ENCODE measurements at places on chromosomes 7 and 10. TPM values are rescaled to one million over a fixed set of nuclear protein-coding genes. Genes with fewer than 3 reads are reported as not detected.

DNA sequence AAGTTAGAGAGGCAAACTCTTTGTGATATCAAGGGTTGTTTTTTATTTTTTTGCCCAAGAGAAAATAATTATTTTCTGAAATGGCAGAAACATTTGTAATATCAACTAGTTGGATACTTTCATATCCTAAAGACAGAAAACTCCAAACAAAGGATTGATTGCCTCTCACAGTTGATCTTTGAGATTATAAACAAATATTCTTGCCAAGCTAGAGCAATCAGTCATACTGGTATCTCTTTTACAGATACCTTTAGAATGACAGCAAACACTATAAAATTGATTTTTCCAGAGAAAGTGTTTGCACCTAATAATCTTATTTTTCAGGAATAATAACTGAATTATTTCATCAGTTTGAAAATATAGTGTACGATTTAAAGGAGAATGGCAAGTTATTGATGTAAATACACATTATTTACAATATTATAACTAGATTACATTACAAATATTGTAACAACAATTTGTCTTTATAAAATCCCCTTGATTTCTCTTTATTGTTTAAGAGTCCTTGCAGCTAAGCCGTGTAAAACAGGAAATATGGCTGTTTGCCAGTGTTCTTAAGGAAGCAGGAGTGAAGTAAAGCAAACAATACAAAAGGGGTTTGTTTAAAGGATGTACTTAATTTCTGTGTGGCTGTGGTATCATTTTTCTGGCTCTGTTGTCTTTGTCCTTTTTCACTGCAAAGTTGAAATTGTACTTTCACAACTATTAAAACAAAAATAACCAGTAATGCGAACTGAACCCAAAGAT lies 58.4 kb downstream of the MAPK8 start:
- DNase-seq: peak; percentile 85

DNA sequence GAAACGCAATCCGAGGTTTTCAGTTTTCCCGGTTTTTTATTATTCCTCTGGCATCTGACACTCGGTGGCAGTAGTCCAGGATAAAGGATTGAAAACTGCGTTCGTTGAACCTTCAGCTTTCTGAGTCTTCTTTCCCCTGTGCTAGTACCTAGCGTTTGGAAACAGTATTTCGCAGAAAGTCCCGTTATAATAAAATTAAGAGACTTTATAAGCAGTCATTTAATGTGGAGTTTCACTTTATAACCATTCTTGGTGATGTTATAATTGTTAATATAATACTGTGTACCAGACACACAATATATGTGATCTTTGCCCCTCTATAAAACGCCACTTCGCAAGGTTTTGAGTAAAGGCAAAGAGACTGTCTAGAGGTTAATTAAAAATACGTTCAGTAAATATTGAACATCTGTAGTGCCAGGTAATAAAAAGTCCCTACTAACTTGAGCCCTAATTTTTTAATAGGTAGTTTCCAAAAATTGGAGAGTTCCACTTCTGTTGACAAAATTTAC lies 874 bp downstream of the CISD1 start:
- DNase-seq: no peak

- no peak for DNase-seq
These were observed 112.3 kb upstream of the FZD1 start for GRCh38 chr7:91151916-91152315.

- DNase-seq: no peak
These were observed 36.9 kb upstream of the PTF1A start for GRCh38 chr10:23155169-23155568.

DNA sequence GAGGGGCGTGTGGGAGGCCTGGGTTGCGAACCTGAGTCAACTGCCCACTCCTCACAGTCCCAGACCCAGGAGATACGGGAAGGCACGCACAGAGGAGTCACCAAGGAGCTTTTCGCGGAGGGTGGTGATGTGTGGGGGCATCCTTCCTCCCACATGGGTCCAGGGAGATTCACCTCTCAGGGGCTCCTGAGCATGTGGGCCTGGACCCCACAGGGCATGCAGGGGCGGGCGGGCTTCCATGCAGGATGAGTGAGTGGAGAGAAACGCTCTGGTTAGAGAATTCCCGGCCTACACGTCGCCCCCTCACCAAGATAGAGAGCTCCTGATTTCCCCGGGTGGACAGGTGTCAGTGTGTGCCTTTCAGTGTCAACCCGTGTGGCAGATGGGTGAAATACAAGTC lies 641.7 kb upstream of the FZD8 start:
- no peak for DNase-seq

DNA sequence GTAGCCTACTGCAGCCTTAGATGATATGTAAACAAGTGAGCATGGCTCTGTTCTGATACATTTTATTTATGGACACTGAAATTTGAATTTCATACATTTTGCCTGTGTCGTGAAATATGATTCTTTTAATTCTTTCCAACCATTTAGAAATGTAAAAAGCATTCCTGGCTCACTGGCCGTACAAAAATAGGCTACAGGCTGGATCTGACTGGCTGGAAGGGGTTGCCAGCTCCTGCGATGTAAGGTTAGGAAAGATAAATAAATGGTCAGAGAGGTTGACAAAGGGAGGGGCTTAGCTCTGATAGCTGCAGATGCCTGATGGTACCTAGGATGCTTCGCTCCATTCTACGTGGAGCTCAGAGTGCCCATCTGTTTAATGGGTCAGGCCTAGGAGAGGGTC lies 3.4 kb downstream of the ADCYAP1R1 start:
- no peak for DNase-seq

DNA sequence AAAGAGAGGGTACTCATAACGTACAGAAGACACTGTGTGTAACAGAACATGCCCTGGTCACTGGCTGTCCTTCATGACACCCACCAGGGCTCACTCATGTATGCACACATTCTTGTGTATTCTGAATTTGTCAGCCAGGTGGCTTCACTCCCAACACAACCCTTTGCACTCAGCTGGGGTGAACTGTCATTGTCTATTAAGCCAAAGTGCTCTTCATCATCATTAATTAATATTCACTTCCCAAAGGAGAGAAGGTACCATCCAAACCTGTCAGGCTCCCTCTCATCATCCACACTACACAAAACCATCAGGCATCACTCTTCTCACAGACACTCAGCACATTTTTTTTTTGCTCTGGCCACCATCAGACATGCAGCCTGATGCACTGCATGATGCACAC lies 469.8 kb downstream of the SORCS1 start:
- DNase-seq: no peak

DNA sequence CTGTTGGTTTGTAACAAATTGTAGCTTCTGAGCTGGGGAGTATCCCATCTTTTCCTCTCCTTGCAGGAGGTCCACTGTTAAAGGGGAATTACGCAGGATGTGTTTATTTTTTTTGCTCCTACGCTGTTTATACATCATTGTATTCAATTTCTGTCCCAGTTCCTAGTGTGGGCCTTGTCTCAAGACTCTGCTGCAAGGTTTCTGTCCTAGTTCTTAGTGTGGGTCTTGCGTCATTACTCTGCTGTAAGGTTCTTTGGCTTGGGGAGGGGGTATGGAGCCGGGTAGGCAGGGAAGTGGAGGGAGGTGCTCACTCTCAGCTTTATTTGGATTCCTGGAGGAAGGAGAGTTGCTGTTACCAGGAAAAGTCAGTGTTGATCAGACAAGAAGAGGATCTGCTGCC lies 64.0 kb upstream of the TRIM8 start:
- DNase-seq: no peak

GRCh38 chr7:73647725-73648592 lies 19.7 kb upstream of the VPS37D start:
- DNase-seq: no peak

- no peak for DNase-seq
These were observed 27.2 kb downstream of the EZH2 start for GRCh38 chr7:148856891-148857290.

DNA sequence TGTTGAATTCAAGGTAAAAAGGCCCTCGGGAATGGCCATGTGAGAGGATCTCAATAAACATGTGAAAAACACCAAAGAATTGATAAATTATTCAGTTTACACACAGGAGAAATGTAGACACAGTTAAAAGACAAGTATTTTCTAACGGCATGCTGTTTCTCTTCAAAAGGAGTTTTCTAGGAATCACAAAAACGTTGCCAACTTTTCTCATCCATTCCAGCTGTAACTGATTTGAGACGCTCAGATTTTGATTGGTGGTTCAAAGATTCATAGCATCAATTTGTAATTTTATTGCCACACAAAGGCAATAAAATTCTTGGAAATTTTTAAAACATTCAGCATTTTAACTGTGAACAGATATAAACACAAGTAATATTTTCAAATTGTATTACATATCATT lies 384.9 kb upstream of the PFKP start:
- no peak for DNase-seq

DNA sequence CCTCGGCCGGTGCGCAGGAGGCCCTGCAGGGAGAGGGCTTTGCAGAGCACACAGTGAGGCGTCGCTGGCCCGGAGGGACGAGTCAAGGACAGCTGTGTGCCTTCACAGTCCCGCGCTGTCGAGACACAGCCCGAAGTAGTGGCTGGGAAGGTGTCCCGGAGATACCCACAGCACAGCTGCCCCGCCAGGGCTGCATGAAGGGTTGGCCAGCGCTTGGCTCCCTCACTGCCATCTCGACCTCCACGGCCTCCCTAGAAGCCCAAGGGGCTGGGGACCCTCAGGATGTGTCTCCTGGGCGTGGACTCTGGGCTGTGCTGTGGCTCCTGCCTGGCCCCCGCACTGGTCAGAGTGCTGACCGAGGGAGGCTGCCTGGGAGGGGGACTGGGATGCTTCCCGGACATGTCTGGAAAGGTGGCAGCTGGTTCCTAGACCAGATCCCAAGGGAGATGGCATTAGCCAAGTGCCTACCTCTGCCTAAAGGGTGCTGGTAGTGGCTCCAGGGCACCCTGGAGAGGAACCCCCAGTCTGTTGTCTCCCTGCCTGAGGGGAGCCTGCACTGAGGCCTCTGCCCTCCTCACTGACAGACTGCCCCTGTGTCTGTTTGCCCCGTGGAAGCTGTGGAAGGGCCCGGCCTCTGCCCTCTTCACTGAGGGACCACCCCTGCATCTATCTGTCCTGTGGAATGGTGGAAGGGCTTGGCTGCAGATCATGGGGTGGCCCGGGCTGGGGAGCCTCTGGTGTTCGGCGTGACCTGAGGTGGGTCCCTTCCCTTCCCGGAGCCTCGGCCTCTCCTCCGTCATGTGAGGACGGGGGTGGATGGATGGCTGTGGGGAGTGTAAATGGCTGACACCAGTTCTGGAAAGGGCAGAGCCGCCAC lies 5.8 kb downstream of the ELFN1 start:
- DNase-seq: no peak

The LRRD1 gene
- not detected for total RNA-seq

The SPDYE9 gene
- total RNA-seq: not detected

The TDRD1 gene
- total RNA-seq: not detected
